ENCODE measurements at places on chromosomes 4 and X.
A peak's percentile ranks its signal among the peaks of the same experiment; 100 is the strongest.

GRCh38 chrX:50002067-50002714 lies 79.8 kb downstream of the CLCN5 start:
- DNase-seq = no peak

- DNase-seq = no peak
Measured at GRCh38 chrX:46820391-46821100, 16.3 kb upstream of the RP2 start.

GRCh38 chrX:42771506-42772335 lies 6.2 kb downstream of the PPP1R2C start:
- DNase-seq = no peak

GRCh38 chr4:35772291-35772690 lies 472.0 kb downstream of the ARAP2 start:
- no peak for DNase-seq

GRCh38 chr4:118729287-118730286 lies 44.4 kb downstream of the METTL14 start:
- no peak for DNase-seq

GRCh38 chrX:148380650-148381561 lies 119.5 kb upstream of the AFF2 start:
- DNase-seq = no peak

- no peak for DNase-seq
Measured at GRCh38 chr4:171834640-171835039, 21.4 kb downstream of the GALNTL6 start.

- DNase-seq = no peak
Measured at GRCh38 chr4:142683503-142683902, 162.6 kb downstream of the INPP4B start.

- peak; percentile 1 for DNase-seq
Measured at GRCh38 chrX:31036895-31037294, 34.9 kb downstream of the FTHL17 start.

GRCh38 chr4:147639388-147639787 lies 22.2 kb downstream of the TMEM184C start:
- DNase-seq = no peak

GRCh38 chr4:15656038-15656470 lies 897 bp upstream of the FBXL5 start:
- no peak for DNase-seq

- no peak for DNase-seq
Measured at GRCh38 chrX:2464677-2465166, 36.1 kb downstream of the DHRSX start.

- no peak for DNase-seq
Measured at GRCh38 chrX:148914783-148915182, 414.4 kb downstream of the AFF2 start.

- no peak for DNase-seq
Measured at GRCh38 chr4:25350561-25350960, 26.5 kb upstream of the ANAPC4 start.

DNA sequence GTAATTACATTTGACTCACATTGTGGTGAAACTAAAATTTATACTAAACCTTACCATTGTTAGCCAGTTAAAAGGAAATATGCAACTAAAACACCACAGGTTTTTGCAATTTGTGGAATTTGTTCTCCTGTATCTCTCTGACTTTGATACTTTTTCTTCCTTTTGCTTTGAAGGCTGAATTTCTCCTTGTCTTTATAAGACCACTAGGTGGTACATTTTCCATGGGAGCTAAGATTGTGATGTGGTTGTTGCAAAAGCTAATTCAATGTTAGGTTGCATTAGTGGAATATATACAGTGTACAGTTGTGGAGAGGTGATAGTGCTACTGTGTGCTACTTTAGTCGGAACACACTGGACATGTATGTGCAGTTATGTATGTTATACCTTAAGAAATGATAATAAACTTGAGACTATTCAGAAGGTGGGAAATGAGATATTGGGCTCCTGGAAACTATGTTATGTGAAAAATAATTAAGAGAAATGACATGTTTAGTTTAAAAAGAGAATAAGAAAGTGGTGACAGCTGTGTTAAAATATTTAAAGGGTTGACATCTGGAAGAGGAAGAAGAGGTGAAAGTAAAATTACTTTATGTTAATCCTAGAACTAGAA lies 70.3 kb downstream of the ARL9 start:
- peak; percentile 3 for DNase-seq

DNA sequence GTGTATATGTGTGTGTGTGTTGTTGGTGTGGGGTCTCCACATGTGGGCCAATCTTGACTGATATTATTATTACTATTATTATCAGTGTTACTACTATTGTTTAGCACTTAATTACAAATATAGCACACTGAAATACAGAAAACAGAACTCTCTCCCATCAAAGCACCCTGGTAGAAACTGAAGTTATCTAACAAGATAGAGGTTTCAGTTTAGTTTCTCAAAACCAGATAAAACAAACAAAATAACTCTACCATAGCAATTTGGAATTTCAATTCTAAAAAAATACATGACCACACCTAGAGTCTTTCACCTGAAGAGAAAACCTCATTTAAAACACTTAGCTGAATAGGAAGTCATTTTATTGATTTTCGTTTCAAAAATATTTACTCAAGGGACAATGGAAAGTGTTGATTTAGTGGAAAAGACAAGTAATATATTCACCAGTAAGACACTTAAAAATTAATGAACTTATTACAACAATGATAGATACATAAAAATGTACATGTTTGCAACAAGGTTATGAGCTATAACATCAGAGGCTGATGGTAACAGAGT lies 252.3 kb downstream of the PDHA2 start:
- no peak for DNase-seq

GRCh38 chr4:6180841-6181631 lies 19.3 kb downstream of the JAKMIP1 start:
- no peak for DNase-seq

- no peak for DNase-seq
Measured at GRCh38 chr4:125096662-125097061, 218.1 kb upstream of the FAT4 start.

DNA sequence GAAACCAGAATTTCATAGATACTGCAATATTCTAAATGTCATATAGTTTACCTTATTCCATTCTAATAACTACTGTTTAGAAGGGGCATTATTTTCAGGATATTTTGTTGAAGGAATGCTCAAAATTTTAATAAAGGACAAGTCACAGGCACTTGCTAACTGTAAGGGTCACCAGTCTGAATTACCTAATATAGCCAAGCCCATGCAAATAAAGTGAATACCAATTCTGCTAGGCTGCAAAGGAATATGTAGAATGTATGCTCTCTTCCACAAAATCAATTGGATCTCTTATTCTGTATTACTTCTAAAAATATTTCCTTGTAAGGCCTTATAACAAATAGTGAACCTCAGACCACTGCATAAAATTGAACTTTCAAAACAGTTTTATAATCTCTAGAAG lies 52.3 kb upstream of the FAT4 start:
- no peak for DNase-seq

- no peak for DNase-seq
Measured at GRCh38 chrX:93868289-93868965, 194.4 kb downstream of the FAM133A start.

DNA sequence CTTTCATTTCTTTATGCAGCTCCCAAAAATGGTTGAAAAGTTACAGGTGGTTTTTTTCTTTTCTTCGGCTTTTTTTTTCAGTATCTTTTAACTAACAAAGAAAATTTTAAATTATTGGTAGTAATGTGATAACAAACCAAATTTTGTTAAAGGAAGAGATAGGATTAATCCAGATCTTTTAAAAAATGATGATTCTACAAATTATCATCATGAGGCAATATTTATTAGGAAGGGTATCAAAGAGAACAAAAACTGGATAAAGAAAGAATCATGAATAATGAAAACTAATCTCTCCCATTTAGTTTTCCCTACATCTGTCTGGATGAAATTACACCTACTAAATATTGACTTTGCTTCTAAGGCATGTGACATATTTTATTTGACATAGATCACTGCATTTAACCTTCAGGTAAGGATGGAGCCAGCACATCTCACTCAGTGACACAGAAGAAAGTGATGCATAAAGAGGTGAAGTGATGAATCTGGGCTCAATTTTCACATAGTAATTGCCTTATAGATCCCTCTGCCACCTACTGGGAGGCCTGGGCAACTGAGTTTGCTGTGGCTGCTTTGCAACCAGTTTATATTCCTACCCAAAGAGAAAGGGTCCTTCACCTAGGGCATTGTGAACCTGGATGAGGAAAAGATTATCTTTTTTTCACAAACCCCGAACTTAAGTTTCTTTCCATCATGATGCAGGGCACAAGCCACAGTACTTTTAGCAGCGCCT lies 155.6 kb downstream of the HNRNPD start:
- DNase-seq = no peak

Measured in SHP77 treated with DMSO at 0.1 percent for 48 hours (cell line).